ENCODE measurements at places on chromosomes 3 and 15.

DNA sequence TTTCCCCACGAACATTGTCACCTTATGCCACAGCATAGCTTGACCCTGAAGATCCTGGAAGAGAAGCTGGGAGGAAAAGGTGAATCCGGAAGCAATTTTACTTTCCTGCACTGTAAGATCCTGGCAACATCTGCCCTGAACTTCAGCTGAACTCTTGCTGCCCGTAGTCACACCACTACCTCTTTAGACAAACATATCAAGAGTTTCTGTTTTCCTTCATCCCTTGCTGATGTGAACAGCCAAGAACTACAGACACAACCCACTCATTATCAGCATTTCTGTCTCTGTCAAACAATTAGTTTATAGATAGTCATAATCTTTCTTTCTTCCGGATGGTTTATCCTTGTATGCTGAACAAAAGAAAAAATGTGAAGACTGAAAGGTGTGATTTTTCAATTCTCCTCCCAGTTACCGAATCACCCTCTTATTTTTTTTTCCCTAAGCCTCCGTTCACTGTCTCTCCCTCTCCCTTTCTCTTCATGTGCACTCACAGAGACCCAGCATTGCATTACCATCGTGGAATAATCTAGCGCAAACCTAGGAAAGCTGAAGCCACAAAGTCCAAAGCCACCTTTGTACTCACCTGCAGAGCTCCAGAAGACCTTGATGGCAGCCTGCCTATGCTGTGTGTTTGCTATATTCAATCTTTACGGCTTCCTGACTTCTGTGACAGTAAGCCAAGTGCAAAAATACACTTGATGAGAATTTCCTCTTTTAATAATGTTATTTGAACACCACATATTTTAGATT, 229.2 kb downstream of the CDIN1 start:
- DNase-seq, result no peak

DNA sequence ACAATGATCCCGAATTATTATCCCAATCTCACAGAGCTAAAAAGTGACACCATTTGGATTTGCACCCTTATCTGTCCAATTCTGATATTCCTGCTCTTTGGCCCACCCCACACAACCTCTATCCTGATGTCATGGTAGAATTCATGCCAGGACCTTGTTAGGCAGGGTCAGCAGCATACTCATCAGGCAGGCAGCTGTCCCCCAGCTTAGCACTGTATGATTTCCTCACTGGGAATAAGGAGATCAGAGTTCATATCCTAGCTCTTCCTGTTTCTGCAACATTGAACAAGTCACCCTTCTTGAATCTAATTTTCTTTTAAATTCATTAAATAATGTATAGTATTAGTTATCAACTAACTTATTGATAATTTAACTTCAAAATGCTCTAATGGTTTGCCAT, 12.0 kb upstream of the C3orf80 start:
- no peak for DNase-seq

GRCh38 chr3:30356866-30357753, 249.3 kb upstream of the TGFBR2 start:
- no peak for DNase-seq

DNA sequence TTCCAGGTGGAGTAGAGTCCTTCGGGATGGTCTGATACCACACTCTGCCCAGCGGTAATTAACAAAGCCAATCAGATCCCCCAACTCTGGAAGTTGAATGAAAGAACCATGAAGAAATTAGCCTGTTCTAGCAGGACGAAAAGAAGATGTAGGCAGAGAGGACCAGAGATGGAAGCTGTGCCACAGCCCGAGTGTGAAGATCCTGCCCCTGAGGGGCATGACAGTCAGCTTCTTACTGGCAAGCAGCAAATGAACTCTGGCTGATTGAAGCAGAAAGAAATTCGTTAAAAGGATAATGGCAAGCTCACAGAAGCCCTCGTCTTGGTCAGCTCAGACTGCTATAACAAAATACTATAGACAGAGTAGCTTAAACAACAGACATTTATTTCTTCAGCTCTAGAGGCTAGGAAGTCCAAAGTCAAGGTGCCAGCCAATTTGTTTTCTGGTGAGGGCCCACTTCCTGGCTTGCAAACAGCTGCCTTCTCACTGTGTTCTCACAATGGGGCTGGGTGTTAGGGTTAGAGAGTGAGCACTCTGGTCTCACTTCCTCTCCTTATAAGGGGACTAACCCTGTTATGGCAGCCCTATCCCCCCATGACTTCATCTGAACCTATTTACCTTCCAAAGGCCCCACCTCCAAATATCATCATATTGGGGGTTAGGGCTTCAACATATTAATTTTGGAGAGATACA, 307.1 kb downstream of the VPS13C start:
- DNase-seq, result no peak

DNA sequence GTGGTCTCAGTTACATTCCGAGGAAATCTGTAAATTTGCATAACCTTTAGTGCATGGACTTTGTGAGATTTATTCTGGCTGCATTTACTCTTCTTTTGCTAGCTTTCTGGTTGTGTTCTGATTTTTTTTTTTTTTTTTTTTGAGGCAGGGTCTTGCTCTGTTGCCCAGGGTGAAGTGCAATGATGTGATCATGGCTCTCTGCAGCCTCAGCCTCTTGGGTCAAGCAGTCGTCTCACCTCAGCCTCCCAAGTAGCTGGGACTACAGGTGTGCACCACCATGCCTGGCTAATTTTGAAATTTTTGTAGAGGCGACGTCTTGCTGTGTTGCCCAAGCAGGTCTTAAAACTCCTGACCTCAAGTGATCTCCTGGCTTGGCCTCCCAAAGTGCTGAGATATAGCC, 12.6 kb downstream of the RAB5A start:
- no peak for DNase-seq

DNA sequence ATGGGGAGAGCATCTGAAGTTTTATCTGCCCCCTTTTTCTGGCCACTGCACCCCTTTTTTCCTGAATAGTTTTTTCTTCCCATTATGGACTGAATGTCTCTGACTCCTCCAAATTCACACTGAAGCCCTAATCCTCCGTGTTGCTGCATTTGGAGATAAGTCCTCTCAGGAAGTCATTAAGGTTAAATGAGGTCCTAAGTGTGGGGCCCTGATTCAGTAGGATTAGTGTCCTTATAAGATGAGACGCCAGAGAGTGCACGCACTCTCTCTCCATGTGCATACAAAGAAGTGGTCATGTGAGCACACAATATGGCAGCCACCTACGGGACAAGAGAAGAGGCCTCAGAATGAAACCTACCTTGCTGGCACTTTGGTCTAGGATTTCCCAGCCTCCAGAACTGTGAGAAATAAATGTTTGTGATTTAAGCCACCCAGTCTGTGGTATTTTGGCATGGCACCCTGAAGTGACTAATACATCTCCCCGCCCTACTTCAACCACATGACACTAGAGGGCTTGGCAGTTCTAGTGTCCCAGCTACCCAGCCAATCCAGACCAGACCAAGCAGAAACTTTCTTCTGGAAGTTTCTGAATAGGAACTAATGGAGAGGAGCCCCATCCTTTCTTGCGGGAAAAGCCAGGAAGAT, 191.3 kb downstream of the PDE8A start:
- DNase-seq, result no peak

DNA sequence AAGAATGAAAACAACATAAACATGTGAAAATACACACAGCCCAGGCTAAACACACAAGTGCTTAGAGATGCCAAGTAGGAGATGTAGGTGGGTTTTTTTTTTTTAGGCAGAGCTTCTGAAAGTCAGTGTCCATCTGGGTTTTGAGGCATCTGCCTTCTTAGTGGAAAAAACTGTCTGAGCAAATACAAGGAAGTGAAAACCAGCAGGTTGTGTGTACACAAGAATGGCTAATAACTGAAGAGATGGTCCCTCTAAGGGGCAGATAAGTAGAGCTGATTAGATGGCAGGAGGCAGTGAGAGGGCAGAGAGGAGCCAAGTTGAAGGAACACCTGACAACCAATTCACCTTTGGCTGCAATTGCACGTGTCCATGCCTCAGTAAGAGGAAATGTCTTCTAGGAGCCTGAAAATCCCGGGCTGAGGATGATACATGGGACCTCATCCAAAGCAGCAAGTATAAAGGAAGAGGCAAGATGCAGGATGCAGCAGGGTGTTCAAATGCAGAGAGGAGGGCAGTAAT, 34.9 kb downstream of the CYP19A1 start:
- no peak for DNase-seq

GRCh38 chr3:160784853-160785252, 28.8 kb downstream of the PPM1L start:
- no peak for DNase-seq

DNA sequence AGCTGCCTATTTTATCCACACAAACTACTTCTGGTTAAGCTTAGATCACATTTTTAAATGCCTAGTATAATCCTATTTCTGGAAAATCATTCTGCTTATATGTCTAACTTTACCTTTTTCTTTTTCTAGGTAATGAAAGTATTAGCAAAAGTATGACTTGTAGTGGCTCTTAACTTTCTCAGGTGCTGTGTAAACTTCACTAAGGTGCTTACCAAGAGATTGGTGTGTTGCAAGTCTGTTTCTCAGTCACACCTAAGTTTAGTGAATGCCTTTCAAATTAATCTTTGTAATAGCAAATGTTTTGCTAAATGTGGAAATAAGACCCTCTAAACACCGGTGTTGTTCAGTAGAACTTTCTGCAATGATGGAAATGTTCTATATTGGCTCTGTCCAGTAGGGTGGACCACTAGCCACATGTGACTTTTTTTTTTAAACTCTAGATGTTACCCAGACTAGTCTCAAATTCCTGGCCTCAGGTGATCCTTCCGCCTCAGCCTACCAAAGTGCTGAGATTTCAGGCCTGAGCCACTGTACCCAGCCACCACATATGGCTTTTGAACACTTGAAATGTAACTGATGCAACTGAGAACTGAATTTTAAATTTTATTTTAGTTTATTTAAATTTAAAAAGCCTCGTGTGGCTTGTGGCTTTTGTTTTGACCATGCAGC, 22.0 kb downstream of the ARL13B start:
- DNase-seq, result no peak

- no peak for DNase-seq
Observed at GRCh38 chr15:58241872-58242271, 103.7 kb downstream of the AQP9 start.

DNA sequence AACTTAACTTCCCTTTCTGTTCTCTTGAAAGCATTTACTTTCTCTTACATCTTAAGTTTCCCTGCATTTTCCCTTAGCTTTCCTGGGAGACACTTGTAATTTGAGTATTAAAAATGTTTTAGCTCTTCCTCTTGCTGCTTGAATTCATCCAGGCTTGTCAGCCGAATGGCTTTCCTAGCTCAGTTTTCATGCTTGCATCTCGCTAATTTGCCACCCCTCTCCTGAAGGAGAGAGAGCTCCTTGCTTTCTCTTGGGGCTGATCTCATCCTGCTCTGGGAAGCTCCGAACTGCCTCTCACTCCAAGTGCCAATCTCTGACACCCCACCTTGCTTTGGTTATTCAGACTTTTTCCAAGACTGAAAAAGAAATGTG, 374.6 kb upstream of the TBL1XR1 start:
- no peak for DNase-seq

DNA sequence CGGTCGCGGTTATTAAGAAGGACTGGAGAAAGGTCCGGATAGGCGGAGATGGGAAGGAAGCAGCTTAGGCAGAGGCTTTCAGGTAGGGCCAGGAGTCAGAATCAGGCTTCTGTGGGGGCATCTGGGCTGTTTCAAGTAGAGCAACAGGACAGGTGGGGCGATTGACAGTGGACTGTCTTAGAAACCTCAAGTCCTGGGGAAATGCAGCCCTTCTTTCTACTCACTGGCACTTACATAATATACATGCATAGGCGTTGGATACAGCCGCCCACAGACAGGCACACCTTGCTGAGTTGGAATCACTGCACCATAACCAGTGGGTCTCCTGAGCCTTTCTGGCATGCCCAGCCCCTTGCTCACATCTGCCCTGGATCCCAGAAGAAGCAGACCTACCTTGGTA, 730 bp downstream of the MYD88 start:
- no peak for DNase-seq

- no peak for DNase-seq
Observed at GRCh38 chr3:172107403-172107802, 68.0 kb downstream of the FNDC3B start.

DNA sequence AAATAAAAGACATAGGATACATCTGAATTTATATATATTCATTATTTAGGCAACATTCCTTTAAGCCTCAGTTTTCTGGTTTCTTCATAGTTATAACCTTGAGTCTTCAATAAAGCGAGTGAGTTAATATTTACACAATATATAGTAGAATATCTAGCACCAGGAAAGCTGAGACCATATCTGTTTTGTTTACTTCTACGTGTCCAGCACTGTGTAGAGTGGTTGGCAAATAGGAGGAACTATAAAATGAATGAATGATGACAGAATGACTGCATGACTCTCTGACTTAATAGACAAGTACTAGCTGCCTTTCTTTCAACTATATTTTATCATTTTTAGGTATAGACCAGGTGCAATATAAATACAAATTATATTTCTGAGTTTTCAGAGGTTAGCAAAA, 197.8 kb upstream of the RBMS3 start:
- no peak for DNase-seq

GRCh38 chr3:57184526-57184925, 15.3 kb downstream of the HESX1 start:
- no peak for DNase-seq

DNA sequence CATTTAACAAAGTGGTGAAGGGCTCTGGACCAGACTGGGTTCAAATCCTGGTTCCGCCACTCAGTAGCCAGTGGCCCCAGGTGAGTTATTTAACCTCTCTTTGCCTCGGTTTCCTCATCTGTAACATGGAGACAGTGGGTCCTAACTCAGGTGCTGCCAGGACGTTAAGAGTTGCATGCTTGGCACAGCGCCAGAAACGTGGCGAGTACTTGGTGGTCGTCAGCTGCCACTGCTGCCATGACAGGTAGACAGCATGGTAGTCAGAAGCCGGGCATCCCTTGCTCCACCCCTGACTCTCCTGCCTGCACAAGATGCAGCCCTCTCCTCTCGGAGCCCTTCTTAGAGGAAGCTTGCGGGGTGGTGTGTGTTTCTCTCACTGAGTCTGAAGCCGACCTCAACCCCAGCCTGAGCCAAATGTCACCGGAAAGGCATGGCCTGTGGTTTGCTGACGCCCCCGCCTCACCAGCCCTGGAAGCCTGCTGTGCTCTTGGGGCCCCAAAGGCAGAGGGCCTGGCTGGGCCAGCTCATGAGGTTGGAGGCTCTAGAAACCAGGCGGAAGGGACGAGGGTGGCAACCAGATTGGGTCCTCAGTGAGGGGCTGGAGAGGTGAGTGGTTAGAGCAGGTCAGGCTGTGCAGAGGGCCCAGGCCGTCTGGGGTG, 160.8 kb upstream of the TLE3 start:
- no peak for DNase-seq

DNA sequence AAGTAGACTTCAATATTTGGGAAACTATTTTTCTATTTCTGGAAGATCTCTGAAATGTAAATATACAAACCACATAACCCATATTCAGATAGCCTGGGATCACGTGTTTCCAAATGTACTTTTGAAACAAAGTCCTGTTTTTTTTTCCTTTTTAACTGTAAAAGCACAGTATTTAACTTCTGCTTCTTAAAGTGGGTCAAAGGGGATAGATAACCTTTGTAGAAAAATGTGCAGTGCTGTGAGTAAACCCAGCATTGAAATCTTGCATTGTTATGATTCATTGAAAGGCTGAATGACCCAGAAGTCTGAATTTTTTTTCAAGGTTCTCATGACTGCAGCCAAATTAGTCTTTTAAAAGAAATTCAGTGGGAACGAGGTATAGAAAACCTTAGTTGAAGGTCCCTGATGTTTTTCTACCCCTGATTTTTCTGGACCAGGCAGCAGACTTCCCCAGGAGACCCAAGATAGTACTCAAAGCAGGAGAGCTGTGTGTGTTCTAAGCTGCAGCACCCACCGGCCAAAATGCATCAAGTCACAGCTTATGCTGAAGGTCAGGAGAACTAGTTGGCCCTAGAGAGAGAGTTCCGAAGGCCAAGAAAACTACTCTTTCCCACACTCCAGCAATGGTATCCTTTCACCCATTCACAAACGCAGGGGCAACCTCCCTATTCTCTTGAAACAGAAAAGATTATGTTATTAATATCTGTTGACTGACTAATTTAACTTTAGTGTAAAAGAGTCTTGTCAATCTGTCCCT, 43.6 kb upstream of the APH1B start:
- peak; percentile 23 for DNase-seq
